ENCODE measurements at places on chromosomes 7 and 10.

GRCh38 chr10:1208366-1209311, 152.5 kb downstream of the WDR37 start:
- DNase-seq = no peak

DNA sequence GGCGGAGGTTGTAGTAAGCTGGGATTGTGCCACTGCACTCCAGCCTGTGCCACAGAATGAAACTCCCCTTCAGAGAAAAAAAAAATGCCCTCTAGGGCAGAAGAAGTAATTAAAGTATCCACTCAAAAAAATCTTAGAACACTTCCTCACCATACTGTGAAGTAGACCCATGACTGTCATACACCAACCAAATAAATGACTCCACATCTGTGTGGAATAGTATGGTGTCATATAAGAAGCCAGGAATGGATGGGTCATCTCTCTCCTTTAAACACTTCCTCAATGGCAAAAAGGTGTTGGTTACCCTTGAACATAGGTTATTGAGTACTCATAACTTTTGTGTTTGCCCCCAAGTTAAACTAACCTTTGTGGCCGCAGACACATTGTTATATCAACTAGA, 48.1 kb upstream of the PCGF5 start:
- no peak for DNase-seq

DNA sequence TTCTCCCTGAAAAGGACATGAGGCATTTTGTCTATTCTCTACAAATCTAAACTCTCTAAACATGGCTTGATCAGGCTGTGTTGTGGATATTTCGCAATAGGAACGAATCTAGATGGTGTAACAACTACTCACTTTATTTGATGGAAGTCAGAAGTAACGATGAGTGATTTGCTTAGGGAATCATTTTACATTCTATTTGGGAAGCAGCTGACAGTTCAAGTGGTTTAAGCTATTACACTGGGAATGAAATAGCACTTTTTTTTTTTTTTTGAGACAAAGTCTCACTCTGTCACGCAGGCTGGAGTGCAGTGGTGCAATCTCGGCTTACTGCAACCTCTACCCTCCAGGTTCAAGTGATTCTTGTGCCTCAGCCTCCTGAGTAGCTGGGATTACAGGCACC, 44.1 kb downstream of the NPY start:
- DNase-seq = no peak

GRCh38 chr10:72375585-72375984, 20.9 kb upstream of the DNAJB12 start:
- DNase-seq = no peak

Measured in activated T-helper 1 cell treated with anti-CD3 and anti-CD28 coated beads, Interleukin-2, amount 50 U/mL, for 16 hours (primary cell).